ENCODE measurements at places on chromosomes 5 and 9.
A peak's percentile ranks its signal among the peaks of the same experiment; 100 is the strongest.

- DNase-seq, result no peak
These were observed 153.6 kb upstream of the CDH9 start for GRCh38 chr5:27191786-27192510.

- DNase-seq, result no peak
These were observed 20.0 kb downstream of the STOM start for GRCh38 chr9:121350036-121350435.

DNA sequence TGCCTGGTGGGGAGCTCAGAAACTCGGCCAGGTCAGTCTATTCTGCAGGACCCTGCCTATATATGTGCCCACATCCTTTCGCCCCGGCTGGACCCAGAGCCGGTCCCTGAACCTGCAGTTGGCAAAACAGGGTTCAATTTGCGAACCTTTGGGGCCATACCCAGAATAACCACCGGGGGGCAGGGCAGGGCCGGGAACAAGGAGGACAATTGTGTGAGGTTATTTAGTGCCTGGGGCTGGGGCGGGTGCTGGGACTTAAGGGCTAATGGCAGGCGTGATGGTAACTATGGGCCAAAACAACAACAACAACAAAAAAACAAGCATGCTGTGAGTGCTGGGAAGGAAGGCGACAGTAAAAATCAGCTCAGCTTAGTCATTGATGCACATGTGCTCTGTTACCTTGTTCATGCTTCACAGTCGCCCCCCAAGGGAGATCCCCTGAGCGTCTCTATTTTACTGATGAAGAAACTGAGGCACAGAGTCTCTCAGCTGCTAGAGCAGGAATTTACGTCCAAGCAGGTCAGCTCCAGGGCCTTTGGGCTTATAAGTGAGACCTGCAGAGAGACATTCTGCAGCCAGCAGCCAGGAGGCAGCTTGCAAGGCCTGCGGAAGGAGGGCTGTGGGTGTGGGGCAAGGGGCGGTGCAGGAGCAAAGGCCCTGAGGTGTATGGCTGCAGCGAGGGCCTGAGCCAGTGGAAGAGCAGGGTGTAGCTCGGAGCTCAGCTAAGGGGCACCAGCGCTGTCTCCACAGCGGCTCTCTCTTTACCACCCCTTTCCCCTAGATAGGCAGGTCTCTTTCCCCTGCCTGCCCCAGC is 106.0 kb downstream of the PHF2 start:
- peak; percentile 11 for DNase-seq

GRCh38 chr9:101590901-101591300 is 3.9 kb downstream of the PPP3R2 start:
- peak; percentile 11 for DNase-seq

- no peak for DNase-seq
These were observed 256.3 kb downstream of the SMARCA2 start for GRCh38 chr9:2271426-2271825.

DNA sequence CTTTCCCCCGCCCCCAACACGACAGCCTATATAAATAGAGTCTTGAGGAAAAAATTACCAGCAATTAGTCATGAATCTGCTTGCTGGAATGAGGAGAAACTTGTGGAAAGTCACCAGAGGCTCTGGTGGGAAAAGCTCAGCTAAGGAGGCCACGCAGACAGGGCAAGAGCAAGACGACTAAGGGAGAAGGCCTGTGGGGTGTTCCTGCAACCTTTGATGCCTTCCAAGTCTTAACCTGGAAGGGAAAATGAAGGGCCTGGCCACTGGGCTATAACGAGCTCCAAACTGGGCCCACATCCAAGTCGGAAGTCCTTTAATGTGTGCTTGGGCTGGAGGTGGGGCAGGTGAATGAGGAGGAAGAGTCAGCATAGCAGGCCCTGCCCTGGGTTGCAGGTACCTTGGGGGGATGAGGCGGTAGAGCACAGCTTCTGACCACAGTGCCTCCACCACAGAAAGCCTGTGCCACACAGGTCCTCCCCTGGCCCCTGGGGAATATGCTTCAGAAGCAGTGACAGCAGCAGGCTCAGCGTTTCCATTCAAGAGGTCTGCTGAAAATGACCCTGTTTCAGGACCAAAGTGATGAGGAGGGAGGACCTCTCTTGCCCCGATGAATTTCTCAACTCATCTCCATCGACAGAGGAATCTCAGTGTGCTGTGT is 92.8 kb upstream of the LRRTM2 start:
- DNase-seq, result no peak

- DNase-seq, result peak; percentile 16
These were observed 47.4 kb upstream of the AFAP1L1 start for GRCh38 chr5:149224282-149224681.

DNA sequence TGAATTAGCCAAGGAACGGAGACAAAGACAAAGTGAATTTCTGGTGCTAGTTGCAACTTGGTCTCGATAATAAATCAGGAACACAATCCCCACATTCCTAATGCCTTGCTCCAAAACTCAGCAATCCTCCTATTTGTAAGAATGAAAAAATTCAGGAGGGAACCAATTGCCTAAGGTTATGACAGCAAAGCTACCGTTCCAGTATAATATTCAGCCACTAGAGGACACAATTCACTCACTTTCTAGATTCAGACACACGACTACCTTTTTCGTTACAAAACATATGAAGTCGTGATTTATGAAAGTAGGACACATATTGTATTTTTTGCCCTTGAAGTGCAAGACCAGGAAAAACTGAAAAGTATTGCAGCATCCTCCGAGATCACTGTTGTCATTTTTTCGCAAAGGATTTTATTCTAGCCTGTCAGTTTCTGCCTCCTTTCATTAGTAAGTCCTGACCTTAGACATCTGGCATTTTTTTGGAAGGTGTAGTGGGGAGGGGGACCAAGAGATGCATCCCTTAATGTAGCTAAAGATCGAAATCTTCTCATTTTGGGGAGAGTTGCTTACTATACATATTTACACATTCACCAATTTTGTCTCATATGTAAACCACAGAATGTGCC is 133.1 kb downstream of the DOCK8 start:
- DNase-seq, result peak; percentile 89

DNA sequence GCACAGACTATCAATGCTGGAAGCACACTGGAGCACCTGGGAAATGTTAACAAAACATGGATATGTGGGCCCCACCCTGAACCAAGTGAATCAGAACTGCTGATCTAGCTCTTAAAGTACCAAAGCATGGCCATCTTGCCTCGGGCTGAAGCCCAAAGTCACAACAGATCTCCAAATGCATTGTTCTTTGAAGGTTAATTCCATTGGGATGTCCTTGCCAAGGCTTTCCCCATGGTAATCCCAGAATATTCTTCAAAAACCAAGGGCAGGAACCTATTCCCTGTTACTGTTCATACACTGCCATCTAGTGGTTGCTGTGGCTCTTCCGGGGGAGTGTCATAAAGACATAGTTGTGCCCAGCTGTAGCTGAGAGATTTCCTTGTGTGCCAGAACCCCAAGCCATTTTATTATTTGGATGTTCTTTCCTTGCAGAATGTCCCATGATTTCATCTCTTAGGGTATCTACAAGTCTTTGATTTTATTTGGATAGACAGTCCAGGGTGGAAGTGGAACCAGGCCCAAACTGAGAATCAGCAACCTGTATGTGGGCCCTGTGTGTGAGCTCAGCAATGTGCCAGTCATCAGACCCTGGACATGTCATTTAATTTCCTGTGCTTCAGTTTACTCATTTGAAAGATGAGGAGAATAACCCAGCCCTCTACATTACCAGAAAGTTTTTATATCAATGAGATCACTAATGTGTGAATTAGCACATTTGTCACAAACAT is 290.0 kb downstream of the ACTL7B start:
- peak; percentile 65 for DNase-seq

DNA sequence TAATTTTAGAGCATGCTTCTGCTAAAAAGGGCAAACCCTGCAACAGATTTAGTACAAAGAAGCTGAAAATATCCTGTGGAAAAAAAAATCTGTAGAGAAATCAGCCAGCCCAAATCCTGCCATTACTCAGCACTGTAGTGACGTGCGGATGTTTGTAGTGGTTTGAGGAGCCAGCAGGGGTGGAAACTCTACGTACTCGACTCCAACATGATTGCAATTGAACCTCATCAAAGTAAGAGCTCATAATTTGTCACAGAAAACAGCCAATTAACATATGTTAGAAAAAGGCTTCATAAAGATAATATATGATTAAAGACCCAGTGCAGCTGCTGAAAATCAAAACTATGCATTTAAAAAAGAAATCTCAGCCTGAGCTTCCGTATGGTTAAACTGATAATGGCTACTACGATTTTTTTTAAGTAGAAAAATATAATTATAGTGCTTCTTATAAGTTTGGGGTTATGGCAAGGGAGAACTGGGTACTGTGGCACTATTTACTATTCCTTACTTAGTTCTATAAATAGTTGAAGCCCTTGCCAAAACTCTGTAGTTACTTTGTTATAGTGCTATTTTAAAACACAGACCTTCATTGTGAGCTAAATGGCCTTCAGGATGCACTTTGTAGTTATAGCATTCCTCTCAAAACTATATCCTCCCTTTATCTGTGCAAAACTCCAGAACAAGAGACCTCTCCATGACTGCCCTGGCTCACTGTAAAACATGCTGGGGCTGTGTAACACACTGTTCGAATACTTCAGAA is 49.4 kb downstream of the MEF2C start:
- DNase-seq, result no peak

- DNase-seq, result peak; percentile 81
These were observed 142.7 kb downstream of the C5orf15 start for GRCh38 chr5:133825631-133826289.

DNA sequence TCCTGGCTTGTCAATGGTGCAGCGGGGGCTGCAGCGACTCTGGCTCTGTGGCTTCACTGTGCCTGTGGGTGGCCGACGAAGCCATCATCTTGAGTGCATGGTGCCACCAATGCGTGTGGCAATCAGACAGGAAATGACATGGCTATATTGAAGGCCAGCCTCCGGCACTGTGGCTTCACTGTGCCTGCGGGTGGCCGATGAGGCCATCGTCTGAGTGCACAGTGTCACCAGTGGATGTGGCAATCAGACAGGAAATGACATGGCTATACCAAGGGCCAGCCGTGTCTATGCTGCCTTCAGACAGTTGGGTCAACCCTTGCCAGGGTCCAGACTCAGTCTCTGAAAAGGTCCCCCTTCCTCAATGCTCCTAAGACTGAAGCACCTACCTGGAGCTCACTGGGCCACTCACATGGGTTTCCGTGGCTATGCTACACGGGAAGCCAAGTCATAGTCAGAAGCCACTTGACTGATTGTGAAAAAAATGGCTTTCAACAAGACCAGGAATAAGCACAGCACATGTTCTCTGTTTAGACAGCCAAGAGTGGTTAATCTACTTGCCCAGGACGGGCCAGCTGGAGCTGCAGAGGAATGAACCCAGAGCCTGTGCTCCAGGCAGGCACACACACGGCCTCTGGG is 67.5 kb upstream of the S1PR3 start:
- no peak for DNase-seq

DNA sequence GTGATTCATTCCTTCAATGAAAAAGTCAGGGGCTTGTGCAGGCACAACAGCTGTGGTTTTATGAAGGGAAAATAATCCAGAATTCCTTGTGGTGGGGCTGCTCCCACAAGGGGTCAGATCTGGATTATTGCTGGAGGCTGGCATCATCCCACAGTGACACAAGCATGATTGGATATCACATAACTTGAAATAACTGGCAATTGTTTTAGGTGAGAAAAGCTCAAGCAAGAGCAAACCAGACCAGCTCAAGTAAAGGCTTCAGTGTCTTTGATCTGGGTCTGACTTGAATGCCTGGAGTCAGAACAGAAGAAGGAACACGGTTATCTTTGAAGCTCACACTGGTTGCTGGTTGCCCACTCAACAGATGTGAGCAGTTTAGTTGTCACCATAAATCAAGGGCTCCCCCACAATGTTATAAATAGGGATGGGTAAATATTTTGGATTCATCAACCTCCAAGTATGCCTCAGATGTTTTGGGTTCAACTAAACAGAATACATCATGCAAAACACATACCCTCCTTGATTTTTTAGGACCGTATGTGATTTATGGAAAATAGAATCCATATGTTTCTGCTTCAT is 3.1 kb upstream of the ZNF474 start:
- DNase-seq, result peak; percentile 13

DNA sequence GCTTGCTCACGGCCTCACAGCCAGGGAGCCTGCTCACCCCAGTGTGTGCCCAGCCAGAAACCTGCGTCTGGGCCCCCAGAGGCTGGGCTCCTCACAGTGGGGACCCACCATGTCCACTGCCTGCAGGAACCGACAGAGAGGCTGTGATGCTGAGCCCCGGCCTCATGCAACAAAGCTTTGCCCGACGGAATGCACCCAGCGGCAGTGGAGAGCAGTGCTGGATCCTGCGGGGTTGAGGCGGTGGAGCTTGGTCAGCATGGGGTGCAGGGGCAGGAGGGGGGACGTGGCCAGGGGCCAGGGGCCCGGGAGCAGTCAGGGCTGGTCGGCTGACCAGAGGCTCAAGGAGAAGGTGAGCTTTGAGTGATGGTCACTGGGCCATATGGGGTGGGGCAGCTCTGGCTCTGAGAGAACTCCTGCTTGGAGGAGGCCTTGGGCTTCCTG is 7.7 kb upstream of the CEP72 start:
- no peak for DNase-seq

DNA sequence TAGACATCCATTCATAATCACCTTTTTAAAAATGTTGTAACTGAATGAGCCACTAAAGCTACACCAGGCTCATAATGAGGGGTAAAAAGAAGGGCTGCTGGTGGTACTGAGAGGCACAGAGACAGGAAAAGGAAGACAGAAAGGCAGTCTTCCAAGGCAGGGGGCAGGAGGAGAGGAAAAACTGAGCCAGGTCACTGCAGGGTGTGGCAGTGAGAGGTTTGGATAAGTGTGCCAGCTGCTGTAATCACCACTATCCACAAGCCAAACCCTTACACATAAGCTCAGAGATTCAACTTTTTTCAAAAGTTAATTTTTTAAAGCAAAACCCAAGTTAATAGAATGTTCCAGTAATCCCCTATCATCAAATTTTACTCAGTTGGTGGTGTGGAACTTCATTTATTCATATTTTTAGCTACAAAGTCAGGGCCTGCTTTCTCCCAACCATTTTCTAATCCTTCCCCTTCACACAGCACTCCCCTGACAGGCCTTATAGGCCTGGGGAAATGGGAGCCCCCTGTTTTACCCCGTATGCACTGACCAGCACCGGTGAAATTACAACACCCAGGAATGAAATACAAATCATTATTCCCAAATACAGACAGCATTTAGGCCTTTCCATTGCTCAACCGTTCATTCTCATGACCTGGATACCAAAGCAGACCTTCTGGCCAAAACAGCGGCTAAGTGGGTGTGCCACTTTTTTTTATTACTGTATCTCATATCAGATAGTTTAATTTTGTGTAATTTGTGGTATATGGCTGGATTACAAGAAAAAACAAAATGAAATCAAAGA is 76.3 kb downstream of the EFNA5 start:
- no peak for DNase-seq
